ENCODE measurements at places on chromosomes 6 and 20.

DNA sequence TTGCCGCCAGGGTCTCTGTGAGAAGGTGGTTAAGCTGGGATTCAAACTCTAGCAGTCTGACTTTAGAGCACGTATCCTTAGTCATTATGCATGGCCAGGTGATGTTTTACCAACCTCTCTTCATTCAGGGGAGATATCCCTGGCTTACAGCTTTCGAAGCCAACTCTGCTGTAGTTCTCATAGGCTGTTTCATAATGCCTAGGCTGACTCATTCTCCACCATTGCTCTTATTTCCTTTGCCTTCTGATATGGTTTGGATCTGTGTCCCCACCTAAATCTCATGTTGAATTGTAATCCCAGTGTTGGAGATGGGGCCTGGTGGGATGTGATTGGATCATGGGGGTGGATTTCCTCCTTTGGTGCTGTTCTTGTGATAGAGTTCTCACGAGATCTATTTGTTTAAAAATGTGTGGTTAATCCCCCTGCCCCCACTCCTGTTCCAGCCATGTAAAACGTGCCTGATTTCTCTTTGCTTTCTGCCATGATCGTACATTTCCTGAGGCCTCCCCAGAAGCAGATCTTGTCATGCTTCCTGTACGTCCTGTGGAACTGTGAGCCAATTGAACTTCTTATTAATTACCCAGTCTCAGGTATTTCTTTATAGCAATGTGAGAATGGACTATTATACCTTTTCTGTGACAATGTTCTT is 94.6 kb upstream of the MAN1A1 start:
- no peak for DNase-seq

DNA sequence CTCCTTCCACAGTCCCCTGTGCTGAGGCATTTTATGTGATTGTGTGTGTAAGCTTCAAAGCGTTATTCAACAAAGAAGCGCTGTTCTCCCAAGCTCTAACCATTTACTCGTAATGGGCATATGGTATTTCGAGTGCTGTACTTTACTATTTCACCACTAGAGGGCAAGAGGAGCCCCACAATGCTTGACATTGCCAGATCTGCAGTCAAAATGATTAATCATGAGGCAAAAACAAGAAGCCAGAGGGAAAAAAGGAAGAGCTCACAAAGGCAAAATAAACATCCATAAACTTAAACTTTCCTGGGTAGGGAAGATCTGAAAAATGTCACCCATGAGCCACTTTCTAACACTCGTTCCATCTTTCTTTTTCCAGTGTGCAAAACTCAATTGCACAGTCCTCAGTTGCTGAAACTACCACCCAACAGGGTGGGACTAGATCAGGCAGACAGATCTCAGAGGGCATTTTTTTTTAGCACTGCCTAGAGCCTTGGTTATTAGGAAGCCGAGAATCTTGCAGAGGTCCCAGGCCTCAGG is 215.0 kb upstream of the PLCB4 start:
- DNase-seq: peak; percentile 51

DNA sequence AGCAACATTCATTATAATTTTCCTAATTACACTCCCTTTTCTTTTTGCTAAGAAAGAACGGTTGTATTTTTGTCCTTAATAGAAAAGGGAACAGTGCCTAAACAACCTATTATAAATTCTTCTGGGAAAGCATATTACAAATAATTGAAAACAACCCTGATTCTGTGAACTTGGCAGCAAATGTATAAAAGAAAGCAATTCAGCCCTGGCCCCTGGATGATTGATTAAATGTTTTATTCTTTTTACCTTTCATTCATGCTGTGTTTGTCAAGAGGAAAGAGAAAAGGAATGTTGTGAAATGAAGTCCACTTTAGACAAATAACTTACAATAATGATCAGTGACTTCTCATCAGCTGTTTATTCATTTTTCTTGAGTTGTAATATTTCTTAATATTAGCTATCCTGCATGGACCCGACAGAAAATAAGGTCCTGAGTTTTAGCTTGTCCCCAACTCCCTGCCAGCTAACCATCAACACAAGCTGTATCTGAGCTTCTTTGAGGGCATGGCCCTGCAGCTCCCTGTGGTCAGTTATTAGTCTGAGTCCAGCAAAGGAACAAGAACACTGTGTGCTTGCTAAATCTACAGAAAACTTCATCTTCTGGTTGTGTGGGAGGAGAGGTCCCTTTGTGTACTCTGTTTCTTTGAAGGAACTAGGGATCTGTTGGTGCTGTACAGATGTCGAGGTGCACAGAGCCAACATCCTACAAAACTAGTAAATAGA is 248.2 kb downstream of the LAMA2 start:
- no peak for DNase-seq

GRCh38 chr6:98477231-98477630 is 357.1 kb upstream of the POU3F2 start:
- no peak for DNase-seq

Data from GM04503 (cell line).